GM06990 (cell line): ENCODE measurements at places on chromosomes 16 and 17.
A peak's percentile ranks its signal among the peaks of the same experiment; 100 is the strongest.

- DNase-seq = no peak
These were observed 75.4 kb downstream of the DNAH3 start for GRCh38 chr16:21075252-21075651.

GRCh38 chr16:86198206-86199118 lies 299.5 kb downstream of the IRF8 start:
- no peak for DNase-seq

GRCh38 chr16:3095869-3096268 lies 3.2 kb downstream of the ZSCAN10 start:
- peak; percentile 59 for DNase-seq

DNA sequence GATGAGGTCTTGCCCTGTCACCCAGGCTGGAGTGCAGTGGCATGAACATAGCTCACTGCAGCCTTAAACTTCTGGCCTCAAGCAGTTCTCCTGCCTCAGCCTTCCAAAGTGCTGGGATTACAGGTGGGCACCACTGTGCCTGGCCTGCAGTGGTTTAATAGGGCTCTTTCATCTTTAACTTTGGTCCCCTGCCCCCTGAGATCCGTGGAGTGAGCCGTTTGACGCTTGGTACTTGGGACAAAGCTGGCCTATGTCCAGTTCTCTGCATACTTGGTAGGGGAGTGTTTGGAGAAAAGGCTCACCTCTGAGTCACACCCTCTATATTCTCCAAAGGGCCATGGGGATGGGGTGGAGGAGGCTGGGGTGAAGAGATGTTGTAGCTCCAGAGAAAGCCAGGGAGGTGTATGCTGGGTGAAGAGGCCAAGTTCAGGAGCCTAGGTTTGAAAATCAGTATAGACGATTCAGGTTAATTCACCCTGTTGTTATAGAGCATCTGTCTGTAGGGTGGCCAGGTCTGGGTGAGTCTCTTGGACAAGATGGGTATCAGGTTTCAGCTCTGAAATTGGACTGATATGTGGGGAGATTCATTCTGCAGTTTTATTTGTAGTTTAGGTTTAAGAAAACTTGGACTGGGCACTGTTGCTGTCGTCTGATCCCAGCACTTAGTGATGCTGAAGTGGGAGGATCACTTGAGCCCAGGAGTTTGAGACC lies 17.6 kb downstream of the ABCC1 start:
- DNase-seq = no peak

GRCh38 chr16:87415441-87415840 lies 23.3 kb downstream of the MAP1LC3B start:
- DNase-seq = no peak

DNA sequence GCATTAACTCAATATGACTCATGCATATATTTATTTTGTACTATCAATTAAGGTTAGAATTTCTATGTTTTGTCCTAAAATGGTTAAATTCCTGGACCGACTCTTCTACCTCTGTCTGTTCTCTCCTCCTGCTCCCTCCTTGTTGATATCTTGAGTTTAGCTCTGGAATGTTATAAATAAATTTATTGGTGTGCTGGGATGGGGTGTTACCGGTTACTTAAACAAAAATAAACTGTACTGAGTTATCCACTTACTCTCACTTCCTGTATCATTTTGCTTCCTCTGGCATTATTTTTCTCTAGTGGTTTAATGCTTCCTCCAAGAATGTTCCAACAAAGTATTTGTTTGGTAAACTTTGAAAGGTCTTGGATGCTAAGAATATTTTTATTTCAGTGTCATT lies 120.1 kb downstream of the ABCA8 start:
- DNase-seq = no peak

GRCh38 chr16:19621445-19621844 lies 65.9 kb downstream of the VPS35L start:
- DNase-seq = no peak

- DNase-seq = no peak
These were observed 1.9 kb downstream of the PCGF2 start for GRCh38 chr17:38746004-38746848.

DNA sequence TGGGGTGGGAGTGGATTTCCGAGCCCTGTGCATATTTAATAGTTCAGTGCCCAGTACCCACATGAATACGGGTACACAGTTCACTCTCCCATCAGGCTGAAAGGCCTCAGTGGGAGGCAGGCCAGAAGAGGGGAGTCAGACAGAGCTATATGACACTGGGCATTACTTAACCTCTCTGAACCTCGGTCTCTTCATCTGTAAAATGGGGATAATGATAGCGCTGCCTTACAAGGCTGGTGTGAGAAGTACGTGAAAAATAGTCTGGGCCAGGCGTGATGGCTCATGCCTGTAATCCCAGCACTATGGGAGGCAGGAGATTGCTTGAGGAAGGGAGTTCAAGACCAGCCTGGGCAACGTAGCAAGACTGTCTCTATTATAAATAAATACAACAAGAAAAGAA lies 3.6 kb downstream of the GPRC5B start:
- DNase-seq = no peak

DNA sequence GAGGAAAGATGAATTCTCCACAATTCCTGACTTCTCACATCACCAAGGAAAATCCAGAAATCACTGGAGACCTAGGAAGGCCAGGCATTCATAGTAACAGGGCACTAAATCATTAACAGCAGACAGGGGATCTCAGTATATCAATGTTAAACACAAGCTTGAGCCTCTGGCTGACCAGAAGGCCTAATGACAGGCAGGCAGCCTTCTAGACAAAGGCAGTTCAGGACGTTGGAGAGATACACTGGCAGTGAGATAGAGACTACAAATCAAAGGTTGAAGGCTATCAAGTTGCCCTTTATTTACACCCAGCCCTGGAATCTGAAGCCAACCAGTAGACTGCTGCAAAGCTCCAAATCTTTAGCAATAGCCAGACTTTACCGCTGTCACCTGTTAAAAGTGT lies 422.8 kb upstream of the CCL2 start:
- DNase-seq = no peak

- no peak for DNase-seq
These were observed 2.2 kb upstream of the ZG16 start for GRCh38 chr16:29775742-29776408.

DNA sequence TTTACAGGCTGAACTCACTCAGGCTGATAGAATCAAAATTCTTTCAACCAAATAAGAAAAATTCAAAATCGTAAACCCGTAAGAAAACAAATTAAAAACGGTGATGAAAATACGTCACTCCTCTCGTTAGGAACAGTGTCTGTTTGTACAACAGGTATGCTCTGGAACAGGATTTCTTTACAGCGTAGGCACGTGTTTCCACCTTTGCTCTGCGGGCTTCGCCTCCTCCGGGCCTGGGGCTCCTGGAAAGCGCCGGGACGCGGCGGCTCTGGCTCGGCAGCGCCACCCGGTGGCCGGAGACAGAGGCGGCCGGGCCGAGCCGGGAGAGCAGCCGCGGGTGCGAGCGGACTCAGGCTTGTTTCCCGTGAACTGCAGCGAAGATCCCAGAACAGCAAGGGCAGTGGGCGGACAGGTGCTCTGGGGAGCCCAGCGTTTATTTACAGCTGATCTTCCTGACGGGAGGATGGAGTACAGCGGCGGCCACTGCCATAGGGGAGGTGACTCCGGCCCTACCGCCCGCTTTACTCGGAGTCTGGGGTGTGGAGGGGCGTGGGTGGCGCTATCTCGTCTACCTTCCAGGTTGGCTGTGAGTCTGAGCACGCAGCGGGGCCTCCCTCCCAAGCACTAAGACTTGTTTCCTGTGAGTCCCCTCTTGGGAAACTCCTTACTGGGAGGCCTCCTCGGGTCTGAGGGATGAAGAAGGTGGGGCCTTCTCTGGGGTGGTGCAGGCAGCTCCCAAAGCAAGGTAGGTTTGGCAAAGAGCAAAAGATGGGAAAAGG lies 40.5 kb upstream of the ATP2A3 start:
- DNase-seq = peak; percentile 62
